Aorta (tissue), 5 donors: ENCODE measurements at places on chromosomes 4 and X.

GRCh38 chr4:74619931-74620702, 174.2 kb downstream of the BTC start:
- no peak for DNase-seq

DNA sequence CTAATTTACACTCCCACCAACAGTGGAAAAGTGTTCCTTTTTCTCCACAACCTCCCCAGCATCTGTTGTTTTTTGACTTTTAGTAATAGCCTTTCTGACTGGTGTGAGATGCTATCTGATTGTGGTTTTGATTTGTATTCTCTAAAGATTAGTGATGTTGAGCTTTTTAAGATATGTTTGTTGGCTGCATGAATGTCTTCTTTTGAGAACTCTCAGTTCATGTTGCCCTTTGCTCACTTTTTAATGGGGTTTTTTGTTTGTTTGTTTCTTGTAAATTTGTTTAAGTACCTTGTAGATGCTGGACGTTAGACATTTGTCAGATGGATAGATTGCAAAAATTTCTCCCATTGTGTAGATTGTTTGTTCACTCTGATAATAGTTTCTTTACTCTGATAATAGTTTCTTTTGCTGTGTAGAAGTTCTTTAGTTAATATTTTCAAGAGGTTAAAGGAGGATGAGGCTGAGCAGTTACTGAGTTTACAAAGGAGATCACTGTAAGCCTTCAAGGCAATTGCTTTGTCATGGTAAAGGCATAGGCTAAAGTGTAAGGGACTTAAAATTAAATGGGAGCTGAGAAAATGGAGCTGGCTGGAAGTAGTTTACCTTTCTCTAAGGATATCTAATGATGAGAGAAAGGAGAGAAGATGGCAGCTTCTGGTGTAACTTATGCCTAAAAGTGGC, 323.4 kb downstream of the PCDH7 start:
- DNase-seq = no peak

DNA sequence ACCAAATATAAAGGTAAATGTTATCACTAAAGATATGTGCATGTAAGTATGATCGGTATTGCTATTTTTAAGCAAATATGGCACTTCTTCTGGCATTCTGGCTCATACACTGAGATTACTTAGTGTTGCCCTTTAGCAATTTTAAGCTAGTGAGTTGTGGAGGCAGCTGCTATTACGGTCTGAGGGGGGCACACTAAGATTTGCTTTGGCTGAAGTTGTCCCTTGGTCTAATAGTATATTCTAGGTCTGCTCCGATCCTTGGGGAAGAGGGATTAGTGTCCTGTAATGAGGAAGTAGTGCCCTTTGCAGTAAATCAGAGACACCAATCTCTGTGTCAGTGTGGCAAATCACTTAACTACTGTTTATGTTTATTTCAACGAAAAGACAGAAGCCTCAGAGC, 196.5 kb upstream of the FTHL17 start:
- no peak for DNase-seq

GRCh38 chr4:107818301-107818910, 6.3 kb upstream of the SGMS2 start:
- DNase-seq = no peak

DNA sequence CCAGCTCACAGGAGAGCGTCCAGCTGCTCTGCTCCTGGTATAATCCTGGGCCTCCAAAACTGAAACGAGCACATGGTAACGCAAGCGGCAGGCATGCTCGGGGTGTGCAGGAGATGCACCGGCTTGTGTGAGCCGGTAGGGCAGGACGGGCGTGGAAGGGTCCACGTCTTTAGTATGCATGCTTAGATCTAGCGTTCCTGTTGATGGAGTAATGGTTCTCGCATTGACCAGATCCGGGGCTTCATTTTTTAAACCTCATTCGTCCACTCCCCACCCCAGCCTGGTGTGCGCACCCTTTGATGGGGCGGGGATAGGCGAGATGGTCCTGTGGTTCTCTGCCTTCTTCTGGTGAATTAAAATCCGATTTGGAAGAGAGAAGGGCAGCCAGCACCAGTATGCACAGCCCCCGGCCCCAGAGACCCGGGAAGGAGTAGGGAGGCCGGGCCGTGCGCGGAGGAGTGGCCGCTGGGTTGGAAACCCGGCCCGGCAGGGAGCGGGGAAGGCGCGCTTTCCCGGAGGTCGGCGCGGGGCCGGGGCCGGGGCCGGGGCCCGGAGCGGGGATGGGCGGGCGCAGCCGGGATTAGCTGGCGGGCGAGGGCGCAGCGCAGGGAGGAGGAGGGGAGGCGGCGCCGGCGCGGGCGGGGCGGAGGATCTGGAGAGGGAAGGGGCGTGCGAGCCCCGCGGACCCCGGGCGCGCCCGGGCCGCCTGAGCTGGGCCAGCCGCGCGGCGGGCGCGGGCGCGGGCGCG, 39.9 kb downstream of the FAM149A start:
- peak; percentile 77 for DNase-seq

DNA sequence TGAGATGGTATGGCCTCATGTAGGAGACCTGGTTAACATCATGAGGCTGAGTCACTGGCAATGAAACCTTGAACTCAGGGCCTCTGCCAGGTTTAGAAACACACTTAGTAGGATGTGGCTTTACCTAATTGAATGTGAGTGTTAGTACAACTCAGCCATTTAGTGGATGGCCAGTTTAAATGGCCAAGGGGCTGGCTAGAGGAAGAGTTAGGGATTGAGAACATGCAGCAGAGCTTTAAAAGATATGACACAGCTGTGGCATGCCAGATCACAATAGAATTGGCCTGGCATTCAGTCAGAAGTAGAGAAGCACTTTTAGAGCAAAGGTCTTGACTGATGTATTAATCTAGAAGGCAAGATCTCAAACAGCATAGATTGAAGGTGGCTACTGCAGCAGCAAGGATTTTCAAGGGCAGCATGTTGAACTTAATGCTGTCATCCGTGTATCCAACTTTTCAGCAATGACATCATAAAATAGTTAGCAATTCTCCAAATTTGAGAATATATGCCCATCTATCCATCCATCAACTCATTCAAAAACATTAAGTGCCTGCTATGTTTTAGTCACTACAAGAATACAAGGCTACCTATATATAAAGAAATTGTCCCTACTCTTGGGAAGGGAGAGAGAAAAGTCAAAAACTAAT, 170.4 kb downstream of the FRAS1 start:
- no peak for DNase-seq

DNA sequence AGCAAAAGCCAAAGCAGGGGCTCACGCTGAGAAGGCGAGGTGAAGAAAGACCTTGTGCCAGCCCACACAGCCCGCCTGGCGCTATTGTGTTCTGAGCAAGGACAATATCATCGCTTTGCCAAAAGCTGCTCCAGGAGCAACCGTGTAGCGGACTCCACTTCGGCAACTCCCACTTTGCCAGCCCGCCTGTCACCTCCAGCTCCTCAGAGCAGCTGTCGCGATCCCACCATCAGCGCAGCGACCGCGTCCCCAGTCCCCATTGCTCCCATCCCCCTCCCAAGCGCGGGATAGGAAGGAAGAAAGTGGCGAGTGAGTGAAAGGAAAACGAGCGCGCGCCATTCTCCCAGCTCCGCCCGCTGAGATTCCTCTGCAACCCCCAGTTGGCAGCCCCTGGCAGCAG, 759 bp downstream of the ZC4H2 start:
- peak; percentile 44 for DNase-seq

GRCh38 chr4:8029689-8030088, 90.0 kb upstream of the AFAP1 start:
- DNase-seq = no peak

DNA sequence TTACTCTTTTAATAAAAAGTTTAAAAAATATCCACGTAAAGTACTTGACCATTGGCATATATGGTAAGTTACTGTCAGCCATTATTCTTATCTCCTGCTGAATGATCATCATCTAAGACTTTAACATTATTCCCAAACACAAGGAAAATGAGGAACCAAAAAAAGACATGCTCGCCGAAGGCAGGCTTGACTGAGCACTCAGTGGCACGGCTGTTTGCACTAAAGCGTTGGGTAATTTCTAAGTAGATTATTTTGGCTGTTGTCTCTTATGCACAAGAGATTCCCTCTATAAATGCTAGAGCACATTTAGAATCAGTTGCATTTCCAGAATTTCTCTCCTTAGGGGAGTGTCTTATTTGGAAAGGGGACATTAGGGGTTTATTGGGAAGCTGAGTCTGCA, 82.8 kb downstream of the CHRNA9 start:
- DNase-seq = no peak

DNA sequence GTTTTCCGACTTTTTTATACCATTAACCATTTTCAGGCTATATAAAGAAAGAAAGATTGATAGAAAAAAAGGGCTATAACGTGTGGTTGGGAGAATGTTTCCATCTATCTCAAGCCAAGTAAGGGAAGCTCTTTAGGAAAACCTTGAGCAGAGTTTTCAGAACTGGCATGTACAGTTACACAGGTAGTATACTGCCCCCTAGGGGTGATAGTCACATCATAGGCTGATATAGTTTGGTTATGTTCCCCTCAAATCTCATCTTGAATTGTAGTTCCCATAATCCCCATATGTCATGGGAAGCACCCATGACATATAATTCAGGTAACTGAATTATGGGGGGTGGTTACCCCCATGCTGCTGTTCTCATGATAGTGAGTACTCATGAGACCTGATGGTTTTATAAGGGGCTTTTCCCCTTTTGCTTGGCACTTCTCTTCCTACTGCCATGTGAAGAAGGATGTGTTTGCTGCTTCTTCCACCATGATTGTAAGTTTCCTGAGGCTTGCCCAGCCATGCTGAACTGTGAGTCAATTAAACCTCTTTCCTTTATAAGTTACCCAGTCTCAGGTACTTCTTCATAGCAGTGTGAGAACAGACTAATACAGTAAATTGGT, 186.8 kb downstream of the TMA16 start:
- DNase-seq = no peak

GRCh38 chr4:168028970-168029597, 63.3 kb upstream of the ANXA10 start:
- no peak for DNase-seq

DNA sequence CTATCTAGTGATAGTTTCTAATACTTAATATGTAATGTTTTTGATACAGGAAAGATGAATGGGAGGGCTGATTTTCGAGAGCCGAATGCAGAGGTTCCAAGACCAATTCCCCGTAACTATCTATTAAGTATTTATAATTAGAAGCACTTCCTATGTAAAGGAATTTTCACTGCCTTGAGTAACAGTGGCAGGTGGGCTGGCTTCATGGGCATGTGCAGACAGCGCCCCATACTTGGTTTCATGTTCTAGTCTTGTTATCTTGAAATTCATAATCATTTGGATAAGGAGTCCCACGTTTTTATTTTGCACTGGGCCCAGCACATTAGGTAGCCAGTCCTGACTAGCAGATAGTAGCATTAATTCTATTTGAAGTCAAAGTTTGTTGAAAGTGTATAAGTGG, 1.7 kb downstream of the OCIAD1 start:
- DNase-seq = no peak

GRCh38 chr4:186792728-186793366, 69.2 kb upstream of the FAT1 start:
- DNase-seq = no peak

DNA sequence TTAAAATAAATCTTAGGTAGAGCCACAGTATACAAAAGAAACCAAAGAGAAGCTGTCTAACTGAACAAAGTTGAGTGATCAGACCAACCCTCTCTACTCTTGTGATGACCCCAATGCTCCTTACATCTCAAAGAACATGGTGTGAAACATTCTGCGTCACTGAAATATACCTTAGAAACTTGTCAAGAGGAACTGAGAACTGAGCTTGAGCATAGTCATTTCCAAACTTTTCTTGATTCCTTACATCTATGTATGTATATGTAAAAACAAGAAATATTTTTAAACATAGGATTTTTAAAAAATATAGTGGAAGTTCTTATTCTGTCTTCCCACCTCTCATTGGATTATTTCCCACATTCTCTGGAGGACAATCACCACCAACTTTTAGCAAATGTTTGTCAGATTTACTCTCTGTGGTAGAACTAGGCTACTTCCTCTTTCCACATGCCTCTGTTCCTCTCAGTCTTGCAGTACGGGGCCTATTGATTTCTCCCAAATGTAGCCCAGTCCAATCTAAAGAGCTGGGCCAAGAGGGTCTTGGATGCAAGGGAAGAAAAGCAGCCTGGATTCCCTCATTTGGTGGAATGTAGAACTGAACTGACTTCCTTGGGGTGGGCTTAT, 98.2 kb upstream of the HHIP start:
- DNase-seq = no peak

GRCh38 chr4:85114526-85114925, 148.0 kb upstream of the WDFY3 start:
- no peak for DNase-seq

- no peak for DNase-seq
Measured at GRCh38 chr4:26503427-26503826, 13.1 kb upstream of the CCKAR start.

- no peak for DNase-seq
Measured at GRCh38 chr4:7516096-7516772, 81.5 kb upstream of the PSAPL1 start.

GRCh38 chr4:171817026-171817425, 3.8 kb downstream of the GALNTL6 start:
- no peak for DNase-seq

- DNase-seq = no peak
Measured at GRCh38 chr4:140315019-140315418, 58.4 kb upstream of the SCOC start.

- no peak for DNase-seq
Measured at GRCh38 chr4:146465628-146466027, 56.1 kb downstream of the SLC10A7 start.

GRCh38 chrX:32842053-32842452, 369.3 kb downstream of the DMD start:
- no peak for DNase-seq

DNA sequence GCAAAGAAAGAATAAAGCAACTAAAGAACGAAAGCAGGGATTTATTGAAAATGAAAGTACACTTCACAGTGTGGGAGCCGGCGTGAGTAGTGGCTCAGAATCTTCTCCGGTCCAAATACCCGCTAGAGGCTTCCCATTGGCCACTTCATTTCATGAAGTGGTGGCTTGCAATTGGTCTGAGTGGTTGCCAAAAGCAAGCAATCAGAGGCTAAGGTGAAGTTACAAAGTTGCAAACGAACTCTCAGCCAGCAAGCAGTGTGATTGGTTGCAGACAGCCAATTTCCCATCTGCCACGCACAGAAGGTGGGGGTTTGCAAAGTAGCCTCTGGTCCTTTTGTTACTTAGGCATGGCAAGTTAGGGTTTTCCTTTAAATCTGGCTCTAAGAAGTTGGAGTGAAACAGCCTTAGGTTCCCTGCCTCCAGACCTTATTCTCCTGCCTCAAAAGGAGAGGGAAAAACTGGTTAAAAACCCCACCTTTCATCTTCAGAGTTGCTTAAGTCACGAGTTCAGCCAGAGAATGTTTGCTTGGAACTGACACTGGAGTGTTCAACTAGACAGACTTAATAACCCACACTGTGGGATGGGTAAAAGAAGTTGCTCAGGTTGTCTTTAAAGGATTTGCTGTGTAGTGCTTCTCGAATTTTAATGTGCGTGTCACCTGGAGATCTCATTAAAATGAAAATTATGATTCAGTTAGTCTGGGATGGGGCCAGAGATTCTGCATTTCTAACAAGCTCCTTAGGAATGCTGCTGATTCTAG, 6.9 kb upstream of the CLOCK start:
- DNase-seq = peak; percentile 49

GRCh38 chrX:54937416-54937815, 16.8 kb downstream of the TRO start:
- no peak for DNase-seq

GRCh38 chrX:151084454-151084853, 91.9 kb upstream of the GPR50 start:
- DNase-seq = no peak

- no peak for DNase-seq
Measured at GRCh38 chr4:113758372-113758771, 3.2 kb downstream of the CAMK2D start.
